ENCODE measurements at places on chromosomes 2 and 18.

DNA sequence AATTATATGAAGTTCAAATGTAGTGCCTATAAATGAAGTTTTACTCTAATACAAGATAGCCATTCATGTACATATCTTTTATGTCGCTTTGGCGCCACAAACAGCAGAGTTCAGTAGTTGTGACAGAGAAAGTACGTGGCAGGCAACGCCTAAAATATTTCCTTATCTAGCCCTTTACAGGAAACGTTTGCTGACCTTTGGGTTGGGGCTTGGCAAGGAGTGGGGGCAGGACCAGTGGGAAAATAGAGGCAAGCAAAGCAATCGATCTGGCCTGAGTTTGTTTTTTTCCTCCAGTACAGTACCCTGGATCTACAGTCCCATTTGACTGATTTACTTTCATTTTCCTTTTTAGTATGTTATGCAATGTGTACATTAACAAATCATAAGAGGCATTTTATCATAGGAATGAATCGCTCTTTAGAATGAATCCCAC lies 13.1 kb downstream of the CCDC68 start:
- DNase-seq: no peak

DNA sequence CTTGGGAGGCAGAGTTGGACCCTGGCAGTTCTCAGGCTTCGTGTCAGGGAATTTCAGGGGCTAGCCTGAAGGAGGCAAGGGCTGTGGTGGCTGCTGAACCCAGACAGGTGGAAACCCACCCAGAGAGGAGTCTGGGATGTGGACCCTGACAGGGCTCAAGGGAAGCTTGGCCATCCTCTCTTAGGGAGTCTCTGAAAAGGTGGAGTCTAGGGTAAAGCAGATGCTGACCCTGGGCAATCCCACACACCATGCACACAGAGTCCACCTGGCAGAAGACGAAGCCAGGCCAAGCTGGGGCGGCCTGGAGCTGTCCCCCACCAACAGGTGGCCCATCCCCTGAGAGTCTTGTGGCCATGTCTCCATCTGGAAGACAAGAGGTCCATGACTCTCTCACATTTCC lies 41.2 kb upstream of the TEX51 start:
- no peak for DNase-seq

- no peak for DNase-seq
Observed at GRCh38 chr2:239905306-239905705, 119.8 kb downstream of the NDUFA10 start.

GRCh38 chr2:45119038-45119437 lies 109.8 kb upstream of the SIX2 start:
- DNase-seq: no peak

DNA sequence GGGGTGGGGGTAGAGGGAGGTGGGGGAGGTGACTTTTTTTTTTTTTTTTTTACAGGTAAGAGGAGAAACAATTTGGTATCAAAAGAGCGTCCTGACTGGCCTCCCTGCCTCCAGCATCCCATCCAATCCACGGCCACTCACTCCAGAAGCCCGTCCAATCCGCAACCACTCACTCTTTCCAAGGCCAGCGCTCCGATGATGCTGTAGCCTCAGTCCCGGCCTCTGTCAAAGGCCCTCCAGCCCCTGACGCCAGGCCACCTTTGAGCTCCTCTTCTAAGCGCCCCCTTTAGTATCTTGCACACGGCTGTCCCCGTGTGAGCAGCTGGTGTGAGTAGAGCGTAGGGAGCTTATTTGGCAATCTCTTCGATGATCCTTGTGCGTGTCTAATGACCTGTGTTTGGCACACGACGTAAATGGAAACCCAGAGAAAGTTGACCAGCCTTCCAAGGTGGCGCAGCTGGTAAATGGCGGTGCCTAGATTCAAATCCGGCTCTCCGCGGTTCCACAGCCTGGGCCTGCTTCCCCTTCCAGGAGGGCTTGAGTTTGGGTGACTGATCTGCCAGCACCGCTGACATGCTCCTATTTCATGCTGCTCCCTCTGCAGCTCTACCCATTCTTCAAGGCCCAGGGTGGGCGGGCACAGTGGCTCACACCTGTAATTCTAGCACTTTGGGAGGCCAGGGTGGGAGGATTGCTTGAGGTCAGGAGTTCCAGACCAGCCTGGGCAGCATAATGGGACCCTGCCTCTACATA lies 23.8 kb upstream of the PXDN start:
- DNase-seq: no peak

GRCh38 chr2:65319072-65319673 lies 91.5 kb downstream of the ACTR2 start:
- no peak for DNase-seq

DNA sequence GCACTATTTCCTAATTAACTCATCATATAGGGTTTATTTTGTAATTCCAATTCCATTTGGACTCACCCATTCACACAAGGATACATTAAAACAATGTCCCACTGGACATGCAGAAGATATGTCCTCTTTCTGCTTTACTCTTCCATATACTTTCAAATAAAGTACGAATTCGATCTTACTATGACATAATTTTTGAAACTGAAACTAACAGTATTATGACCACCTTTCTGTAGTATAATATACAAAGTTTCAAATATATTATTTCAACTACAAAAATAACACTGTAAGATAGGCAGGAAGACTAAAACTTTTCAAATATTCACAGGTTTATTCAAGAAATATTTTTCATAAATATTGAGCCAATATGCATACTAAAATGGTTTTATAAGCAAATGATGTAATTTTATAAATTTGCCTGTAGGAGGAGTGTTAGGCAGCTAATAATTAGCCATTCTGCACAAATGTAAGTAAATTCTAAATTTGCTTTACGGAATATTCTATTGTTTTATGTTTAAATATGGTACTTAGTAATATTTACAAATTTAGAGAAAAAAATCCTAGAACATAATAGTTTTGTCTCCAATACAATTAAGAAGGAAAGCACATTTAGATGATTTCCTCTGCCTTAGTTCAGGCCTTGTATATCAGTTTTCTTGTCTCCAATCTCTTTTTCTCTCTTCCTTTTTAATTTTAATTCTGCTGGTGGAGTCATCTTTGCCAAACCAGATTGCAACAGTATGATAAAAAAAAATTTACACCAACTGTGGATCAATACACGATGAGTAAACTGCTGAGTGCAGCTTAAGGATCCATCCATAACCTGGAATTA lies 85.9 kb downstream of the CERKL start:
- DNase-seq: no peak

DNA sequence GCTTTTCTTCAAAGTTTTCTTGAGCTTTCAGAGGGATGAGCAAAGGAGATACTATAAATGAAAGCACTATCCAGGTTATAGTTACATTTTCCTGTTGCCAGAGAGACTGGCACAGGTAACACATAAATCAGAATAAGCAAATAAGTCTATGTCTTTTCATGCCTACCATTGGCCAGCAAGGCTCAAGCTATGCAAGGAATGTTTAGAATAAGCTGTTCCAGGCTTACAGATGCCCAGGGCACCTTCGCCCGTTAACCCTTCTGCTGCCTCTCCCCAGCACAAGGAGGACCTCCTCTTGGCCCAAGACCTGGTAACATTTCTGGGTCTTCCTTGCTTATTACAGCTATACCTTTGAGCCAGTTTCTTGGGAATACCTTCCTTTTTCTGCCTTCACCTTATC lies 233.7 kb upstream of the MEIS1 start:
- peak; percentile 12 for DNase-seq

DNA sequence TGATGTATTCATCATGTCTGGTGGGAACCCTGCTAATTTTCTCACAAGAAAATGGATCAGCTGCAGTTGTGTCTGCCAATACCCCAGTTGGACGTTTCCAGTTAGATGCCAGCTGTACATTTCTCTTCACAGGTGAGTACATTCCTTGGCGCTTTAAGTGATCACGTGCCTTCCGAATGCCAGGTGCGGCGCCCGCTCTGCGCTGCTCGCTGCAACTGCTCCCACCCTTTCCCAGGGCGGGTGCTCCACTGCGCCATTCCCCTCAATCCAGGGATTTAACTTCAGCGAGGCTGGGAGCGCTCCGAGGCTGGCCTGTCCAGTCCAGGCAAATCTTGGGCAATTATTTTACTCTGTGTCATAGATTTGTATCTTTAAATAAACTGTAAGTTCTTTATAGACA lies 225.0 kb upstream of the RAB6C start:
- DNase-seq: no peak

GRCh38 chr2:1945819-1946218 lies 201.5 kb upstream of the PXDN start:
- DNase-seq: no peak

GRCh38 chr2:210792000-210792399 lies 235.6 kb downstream of the CPS1 start:
- DNase-seq: no peak

- no peak for DNase-seq
Observed at GRCh38 chr2:21657445-21657844, 533.7 kb downstream of the TDRD15 start.

DNA sequence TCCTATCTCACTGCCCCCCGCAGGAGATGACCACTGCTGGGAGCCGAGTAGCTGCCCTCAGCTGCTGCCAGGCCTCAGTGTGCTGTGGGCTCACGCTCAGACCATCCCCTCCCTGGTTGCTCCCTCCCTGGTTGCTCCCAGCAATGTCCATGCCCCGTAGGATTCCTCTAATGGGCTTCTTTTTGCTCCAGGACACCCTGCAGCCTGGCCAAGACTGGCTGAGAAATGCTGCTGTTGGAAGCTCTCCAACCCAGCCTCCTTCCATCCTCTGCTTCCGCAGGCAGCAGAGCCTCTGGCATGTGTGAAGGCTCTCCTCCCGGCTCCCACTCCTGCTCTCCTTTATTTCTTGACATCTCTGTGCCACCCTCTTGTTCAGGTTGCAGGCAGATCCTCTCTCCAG lies 48.6 kb downstream of the SOX11 start:
- no peak for DNase-seq

- no peak for DNase-seq
Observed at GRCh38 chr2:106830191-106830590, 55.8 kb downstream of the ST6GAL2 start.

GRCh38 chr2:152710713-152711112 lies 6.5 kb downstream of the PRPF40A start:
- no peak for DNase-seq

DNA sequence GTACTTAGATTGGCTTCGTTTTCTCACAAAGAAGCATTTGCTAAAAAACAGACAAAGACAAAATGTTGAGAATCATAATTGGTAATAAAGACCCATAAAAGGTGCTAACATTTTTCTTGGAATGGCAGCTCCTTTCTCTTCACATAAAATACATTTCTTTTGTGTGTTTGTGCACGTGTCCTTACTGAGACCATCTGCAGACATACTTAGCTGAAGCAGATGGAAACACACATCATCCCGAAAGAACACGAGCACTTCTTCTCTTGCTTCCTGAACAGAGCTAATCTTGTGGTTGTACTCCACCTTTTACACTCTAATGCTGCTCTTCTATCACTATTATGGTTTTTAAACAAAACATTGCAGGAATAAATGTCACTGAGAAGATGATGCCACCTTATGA lies 142.5 kb downstream of the SPHKAP start:
- no peak for DNase-seq

DNA sequence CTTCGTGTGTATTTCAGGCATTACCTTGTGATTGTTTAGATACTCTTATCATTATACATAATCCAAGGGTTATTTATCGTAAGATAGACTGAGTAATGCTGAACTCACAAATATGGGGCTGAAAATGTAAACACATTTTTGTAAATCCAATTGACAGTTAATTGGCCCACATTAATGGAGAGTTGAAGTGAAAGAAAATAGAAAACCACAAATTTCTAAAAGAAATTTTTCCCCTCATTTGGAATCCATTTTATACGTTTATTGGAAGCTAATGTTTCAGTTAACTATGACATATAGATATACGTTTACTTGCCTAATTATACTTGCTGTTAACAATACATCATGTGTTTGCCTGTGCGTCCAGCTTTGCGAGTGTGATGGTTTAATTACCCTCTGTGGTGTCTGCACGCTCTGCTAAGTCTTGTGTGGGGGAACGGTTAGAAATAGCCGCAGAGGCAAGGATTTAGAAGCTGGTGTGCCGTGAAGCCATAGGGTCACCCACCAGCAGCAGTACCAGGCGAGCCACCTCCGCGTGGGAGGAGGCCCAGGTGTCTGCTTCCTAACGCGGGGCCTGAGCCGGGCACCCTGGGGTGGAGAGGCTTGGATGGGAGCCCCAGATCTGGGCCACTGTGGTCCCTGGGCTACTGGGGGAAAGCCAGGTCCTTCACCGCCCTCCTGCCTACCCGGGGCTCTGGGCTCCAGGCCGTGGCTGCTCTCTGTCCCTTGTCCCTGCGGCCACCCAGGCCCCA lies 38.0 kb downstream of the TSHZ1 start:
- DNase-seq: no peak

- DNase-seq: no peak
Observed at GRCh38 chr2:120522151-120522751, 176.3 kb downstream of the INHBB start.

DNA sequence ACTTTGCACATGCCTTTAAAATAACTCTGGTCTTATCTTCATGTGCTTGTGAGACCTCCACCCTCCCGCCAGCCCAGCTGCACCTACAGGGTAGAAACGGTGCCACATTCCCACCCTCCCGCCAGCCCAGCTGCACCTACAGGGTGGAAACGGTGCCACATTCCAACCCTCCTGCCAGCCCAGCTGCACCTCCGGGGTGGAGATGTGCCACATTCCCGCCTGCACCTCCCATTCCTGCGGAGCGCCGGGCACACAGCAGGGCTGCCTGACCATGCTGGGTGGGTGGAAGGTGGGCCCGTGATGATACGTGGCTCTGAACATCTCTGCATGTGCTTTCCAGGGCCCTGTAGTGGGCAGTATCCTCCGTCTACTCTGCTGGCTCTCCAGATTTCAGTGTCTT lies 243.7 kb upstream of the PXDN start:
- DNase-seq: no peak

DNA sequence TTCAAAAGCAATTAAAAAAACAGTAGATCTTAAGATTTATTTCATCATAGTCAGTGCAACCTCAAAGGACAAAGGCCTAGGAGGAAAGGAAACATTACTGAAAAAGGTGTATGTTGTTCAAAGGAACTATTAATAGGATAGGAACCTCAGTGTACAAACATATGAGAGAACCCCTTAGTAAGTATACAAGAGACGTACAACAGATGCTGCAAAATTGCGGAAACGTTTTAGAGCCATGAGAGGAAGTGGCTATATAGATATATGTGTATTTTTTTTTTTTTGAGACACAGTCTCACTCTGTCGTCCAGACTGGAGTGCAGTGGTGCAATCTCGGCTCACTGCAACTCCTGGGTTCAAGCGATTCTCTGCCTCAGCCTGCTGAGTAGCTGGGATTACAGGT lies 22.2 kb downstream of the PIK3C3 start:
- DNase-seq: no peak

- DNase-seq: no peak
Observed at GRCh38 chr18:12000072-12000659, 18.9 kb downstream of the IMPA2 start.

GRCh38 chr2:138752197-138752956 lies 27.8 kb downstream of the NXPH2 start:
- DNase-seq: no peak

- DNase-seq: no peak
Observed at GRCh38 chr2:137675584-137676327, 288.5 kb upstream of the HNMT start.

GRCh38 chr2:202405798-202406197 lies 29.7 kb downstream of the BMPR2 start:
- DNase-seq: no peak

GRCh38 chr18:54720620-54721019 lies 107.7 kb upstream of the RAB27B start:
- no peak for DNase-seq

GRCh38 chr18:13811993-13812392 lies 12.0 kb upstream of the MC5R start:
- peak; percentile 62 for DNase-seq

All from GM23338 (cell line).